Esophagus squamous epithelium (tissue), 5 donors: ENCODE measurements at places on chromosomes 12 and 14.

- DNase-seq = no peak
Observed at GRCh38 chr12:2457215-2457932, 337.4 kb upstream of the FKBP4 start.

DNA sequence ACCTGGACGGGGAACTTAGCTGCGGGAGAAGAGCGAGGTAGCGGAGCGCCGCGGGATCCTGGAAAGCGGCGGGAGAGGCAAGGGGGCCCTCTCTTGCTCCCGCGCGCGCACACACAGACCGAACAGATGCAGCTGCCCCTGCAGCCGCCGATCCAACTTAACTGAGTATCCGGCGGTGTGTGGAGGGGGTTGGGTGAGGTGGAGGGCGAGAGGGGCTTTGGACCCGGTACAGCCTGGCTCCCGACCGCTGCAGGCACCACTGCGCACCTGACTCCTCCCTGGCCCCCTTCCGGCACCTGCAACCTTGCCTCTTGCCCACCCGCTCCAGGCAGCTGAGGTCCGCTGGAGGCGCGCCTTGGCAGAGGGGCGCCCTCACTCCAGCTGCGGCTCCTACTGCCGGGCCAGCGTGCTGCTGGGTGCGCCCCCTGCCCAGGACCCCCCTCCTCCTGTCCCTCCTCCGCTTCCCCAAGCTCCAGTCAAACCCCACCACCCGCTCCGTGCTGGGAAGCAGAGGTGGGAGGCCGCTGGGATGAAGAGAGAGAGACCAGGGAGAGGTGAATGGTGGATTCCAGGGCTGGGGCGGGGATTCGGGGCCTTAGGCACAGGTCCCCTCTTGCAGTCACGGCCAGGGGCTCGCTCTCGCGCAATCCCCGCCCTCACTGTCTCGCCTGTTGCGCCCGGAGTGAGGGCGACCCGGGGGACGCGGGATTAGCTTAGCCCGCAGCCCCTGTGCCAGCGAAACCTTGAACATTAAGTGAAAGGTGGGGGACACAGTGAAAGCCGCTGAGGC is 2.6 kb downstream of the DIO3 start:
- DNase-seq = no peak

DNA sequence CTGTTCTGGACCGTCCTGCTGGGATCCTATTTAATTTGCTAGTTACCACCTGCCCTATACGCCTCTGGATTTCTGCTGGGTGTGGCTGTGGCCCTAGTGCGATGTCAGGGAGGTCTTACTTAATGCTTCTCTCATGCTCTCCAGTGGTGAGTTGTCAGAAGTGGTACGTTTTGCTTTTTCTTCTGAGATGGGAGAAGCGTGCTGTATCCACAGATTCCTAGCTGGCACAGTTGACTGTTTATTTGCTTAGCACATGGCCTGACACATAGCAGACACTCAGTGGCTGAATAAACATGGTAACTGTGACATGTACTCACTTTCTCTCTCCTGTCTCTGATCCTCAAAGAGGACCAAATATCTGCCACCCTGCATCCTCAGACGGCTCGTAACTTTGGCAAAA is 107.3 kb downstream of the CACNA1C start:
- no peak for DNase-seq

DNA sequence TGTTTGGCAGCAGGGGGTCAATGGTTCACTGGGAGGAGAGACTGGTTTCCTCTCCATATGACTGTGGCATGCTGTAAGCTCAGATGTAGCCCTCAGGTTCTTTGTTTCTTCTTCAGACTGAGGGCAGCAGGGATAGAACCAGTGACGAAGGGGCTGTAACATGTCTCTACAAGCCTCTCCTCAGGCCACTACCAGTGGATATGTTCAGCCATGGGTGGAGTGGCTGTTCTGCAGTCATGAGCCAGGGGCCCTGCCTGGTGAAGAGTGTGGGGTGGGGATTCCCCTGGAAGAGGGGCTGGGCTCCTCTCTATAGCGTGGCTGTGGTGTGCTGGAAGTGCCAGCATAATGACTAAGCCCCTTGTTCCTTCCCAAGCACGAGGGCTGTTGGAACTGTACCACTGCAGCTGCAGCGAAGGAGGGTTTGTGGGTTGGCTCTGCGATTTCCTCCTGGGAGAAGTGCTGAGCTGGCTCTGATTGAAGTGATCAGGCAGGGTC is 55.8 kb downstream of the CMAS start:
- DNase-seq = no peak

GRCh38 chr12:24488906-24489619 is 459.8 kb downstream of the BCAT1 start:
- no peak for DNase-seq

DNA sequence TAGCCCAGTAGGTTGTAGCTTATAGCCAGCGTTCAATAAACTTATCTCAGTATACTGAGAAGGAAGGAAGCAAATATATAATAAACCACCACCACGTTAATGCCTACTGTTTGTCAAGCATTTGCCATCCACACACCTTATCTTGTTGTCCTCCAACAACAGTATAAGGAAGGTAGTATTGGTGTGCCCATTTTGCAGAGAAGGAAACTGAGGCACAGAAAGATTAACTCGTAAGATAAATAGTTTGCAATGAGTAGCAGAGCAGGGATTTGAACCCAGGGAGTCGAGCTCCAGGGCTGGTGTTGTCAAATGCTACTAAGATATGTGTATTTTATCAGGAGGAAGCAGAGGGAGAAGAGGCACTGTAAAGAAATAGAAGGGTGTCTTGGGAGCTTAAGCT is 27.8 kb upstream of the FOS start:
- DNase-seq = no peak

DNA sequence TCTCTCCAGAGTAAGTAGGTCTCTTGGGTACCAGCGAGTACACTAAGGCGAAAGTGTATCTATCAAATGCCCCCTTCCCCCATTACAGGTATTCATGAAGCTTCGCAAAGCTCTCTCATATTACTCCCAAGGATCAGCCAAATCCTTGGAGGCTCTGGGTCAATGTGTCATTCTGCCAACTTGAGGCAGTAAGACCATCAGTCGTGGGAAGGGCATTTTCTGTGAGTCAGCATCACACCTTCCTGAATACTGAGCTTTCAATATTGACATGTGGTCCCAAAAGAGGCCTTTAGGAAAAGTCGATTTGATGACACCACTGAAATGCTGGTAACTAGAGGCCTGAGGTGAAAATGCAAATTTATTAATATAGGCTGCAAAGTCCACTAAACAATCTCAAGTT is 323.9 kb downstream of the LRIG3 start:
- DNase-seq = no peak

DNA sequence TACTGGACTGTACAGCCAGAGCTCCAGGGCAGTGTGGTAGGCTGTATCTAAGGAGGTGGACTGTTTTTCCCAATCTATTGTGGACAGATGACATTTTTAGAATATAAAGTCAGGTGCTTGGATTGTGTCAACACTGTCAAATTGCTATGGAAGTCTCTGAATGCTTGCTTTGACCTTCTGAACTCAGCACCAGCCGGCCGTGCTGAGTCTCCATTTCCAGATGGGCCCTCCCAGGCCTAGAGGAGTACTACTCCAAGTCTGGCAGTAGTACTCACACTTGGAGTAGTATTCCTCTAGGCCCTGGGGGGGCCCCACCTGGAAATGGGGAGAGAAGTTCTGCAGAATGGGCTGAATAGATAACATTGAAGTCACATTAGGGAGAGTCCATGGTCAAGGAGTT is 16.2 kb upstream of the KCNK13 start:
- DNase-seq = no peak

DNA sequence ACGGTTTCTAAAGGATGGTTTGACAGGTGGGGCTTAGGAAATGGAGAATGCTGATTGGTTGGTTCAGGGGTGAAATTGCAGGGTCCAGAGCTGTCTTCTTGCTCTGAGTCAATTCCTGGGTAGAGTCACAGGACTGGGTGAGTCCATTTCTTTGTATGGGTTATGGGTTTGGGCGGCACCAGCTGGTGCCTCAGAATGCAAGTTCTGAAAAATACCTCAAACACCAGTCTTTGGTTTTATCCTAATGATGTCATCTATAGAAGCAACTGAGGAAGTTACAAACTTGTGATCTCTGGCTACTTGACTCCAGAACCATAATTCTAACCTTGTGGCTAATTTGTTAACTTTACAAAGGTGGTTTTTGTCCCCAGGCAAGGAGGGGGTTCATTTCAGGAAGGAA is 47.6 kb upstream of the EIF5 start:
- DNase-seq = no peak

GRCh38 chr14:87888136-87888999 is 104.6 kb downstream of the GALC start:
- DNase-seq = no peak

- no peak for DNase-seq
Observed at GRCh38 chr14:76736514-76736913, 24.8 kb upstream of the VASH1 start.

GRCh38 chr12:21910657-21911056 is 30.6 kb downstream of the ABCC9 start:
- DNase-seq = no peak

DNA sequence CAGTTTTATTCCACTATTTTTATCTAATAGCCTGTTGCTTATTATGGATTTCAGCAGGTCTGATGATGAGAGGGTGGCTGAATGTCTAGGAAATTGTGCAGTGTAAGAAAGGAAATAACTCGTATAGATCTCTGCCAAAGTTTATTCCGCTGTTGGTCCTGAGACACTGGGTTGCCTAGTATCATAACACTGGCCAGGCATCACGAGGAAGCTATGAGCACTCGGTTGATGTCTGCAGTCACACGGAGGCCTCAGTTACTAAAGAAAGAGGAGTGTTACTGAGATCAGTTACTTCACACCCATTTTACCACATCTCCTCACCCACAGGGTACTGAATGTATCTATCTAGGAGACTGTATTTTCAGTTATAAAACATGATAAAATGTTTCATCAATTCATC is 21.9 kb downstream of the BHLHE41 start:
- no peak for DNase-seq

DNA sequence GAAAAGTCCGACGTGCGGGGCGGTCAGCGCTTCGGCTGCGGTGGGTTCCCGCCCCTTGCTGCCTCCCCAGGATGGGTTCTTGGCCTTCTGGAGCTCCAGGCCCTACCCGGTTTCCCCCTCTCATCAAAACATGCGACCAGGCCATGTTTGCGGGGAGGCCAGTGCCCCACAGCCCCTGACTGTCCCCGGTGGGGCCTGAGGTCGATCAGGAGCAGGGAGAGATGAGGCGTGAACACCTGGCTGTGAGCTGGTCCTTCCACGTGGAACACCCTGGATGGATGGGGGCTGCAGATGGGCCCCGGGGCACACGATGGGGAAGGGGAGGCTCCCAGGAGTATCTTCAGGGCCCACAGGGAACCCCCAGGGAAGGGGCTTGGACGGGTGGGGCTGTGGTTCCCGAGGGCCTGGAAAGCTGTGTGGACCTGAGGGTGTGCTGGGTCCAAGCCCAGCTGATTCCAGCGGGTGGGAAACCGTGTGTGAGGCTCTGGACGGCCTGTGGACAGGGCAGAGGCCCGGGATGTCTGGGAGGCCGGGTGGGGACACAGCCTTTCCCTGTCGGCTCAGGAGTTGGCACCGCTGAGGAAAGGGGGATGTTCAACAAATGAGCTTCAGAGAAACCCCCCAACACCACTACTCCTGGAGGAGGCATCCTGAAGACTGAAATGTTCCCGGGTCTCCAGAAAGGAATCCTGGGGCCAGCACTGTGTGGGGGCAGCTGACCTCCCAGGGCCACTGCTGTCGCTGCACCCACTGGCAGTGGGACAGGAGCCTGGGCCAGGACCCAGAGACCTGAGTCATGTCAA is 187.0 kb upstream of the C14orf180 start:
- no peak for DNase-seq

GRCh38 chr12:72264548-72265175 is 7.5 kb upstream of the TRHDE start:
- DNase-seq = no peak

DNA sequence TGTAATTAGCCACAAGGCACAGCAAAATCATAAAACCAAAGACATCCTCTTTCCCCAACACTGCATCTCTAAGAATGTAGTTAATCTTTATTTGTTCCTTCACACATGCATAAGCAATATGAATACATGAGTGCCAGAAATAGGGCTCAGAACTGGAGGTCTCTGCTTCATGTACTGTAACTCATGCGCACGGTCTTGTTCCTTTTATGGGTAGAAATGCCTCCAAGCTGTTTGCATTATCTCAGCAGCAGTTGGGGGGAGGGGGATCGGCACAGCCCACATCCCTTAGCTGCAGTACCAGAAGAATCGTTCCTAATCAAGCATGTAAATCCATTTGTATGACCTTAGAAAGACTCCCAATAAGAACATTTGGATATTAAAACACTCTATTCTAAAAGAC is 20.0 kb downstream of the RHOJ start:
- no peak for DNase-seq

DNA sequence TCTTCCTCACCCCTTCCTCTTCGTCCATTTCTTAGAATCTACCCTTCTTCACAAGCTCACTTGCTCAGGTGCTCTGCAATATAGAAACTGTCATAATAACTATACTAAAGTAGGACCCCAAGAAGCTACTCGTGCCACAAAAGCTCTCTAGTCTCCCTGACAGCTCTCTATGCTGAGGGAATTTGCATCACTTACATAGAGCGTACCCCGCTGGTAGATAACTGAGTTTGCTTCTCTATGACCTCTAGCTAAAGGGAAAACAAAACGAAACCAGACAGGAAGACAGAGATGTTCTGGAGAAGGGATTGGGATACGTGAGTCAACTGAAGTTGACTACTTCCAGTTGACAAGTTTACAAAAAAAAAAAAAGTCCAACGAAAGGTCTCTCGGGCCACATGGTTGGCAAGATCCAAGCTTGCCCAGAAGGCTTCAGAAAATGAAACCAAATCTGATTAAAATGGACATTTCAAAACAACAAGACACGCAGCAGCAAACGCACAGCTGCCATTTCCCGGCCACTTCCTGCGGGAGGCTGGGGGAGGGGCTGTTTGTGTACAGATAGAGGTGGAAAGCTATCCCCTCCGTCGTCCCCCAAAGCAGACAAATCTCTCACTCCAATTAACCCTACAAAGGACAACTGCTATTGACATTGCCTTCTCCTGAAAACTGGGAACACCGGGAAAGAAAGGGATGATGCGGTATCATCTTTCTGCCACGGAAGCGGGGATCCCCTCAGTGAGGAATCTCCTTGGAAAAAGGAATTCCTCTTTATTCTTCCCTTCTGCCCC is 1.3 kb downstream of the BAZ2A start:
- DNase-seq = no peak

GRCh38 chr12:27732281-27732680 is 21.6 kb downstream of the MRPS35 start:
- no peak for DNase-seq

DNA sequence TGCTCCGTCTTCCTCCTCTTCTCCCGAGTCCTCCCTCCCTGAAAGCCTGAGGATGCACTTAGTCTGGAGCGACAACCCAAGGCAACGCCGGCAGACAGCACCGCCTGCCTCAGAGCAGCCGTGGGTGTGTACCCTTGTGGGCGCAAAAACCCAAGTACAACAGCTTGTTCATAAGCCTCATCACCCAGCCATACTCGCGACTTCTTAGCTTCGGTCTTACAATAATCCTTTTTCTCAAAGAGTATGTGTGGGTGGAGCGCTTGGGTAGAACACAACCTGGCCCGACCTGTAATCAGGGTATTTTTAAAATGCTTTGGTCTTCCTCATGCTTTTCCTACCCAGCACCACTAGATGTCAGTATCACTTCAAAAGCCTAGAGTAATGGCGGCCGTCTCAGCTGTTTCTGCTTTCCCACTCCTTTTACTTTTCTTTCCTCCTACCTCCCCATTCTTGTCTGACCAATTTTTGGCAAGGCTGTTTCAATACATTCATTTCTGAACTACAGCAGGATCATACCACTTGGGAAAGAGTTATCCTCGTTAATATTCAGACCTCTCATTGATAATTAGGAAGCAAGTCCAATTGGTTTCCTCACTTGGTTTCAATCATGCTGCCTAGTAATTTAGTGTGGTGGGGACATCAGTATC is 198.9 kb downstream of the EPS8 start:
- no peak for DNase-seq
